Right forelimb (tissue), 1 donor: ENCODE measurements at places on chromosomes 1 and 21.

- DNase-seq = peak; percentile 86
These were observed 24.9 kb upstream of the C1QA start for GRCh38 chr1:22611530-22611947.

- no peak for DNase-seq
These were observed 33.2 kb upstream of the RGS2 start for GRCh38 chr1:192775631-192776030.

- DNase-seq = no peak
These were observed 59.3 kb downstream of the MAN1C1 start for GRCh38 chr1:25675729-25676476.

DNA sequence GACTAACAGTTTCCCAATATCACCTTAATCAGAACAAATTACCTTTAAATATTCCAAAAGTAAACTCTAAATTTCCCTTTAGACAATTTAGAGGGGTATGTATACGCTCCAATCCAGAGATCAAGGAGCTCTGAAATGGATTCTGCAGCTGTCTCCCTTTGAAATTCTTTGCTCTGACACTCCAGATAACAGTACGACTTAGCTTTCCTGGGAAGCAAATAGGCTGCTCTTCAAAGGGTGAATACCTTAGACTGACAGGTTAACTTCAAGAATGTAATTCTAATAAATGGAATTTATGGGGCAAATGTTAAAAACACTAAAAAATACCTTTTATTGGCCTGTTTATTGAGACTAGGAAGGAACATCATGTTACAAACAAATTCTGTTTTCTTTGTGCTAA lies 357.2 kb downstream of the USP25 start:
- no peak for DNase-seq

GRCh38 chr1:156371553-156372264 lies 2.7 kb downstream of the RHBG start:
- DNase-seq = no peak

DNA sequence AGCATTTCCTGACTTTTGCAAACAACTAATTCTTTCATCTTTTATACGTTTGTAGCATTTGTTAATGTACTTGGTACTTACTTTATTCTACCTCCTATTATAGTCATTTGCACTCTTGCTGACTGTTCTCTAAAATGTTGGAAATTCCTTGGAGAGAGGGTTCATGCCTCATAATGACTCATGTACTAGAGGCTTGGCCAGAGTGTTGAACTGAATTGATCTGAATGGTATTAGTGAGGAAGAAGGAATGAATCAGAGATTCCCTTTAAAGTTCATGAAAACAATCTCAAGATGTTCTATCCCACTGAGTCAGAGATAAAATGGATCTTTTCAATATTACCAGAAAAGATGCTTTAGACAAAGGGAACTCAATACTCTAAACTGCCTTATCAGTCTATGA lies 383.4 kb downstream of the SEC16B start:
- no peak for DNase-seq

GRCh38 chr1:16006552-16007485 lies 2.8 kb downstream of the SRARP start:
- DNase-seq = peak; percentile 30

- no peak for DNase-seq
These were observed 16.9 kb upstream of the RPF1 start for GRCh38 chr1:84462118-84462517.

DNA sequence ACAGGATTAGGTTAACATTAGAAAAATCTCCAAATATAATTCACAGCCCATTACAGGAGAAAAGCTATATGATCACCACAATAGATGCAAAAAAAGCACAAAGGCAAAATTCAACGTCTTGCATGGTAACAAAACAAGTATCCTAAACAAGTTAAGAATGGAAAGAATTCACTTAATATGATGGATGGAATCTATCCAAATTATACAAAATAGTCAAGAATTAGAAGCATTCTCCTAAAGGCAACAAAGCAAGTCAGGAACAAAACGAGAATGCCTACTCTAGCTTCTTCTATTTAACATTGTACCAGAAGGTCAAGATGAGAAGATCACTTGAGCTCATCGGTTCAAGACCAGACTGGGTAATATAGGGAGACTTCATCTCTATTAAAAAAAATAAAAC lies 442.8 kb downstream of the SETD4 start:
- no peak for DNase-seq

DNA sequence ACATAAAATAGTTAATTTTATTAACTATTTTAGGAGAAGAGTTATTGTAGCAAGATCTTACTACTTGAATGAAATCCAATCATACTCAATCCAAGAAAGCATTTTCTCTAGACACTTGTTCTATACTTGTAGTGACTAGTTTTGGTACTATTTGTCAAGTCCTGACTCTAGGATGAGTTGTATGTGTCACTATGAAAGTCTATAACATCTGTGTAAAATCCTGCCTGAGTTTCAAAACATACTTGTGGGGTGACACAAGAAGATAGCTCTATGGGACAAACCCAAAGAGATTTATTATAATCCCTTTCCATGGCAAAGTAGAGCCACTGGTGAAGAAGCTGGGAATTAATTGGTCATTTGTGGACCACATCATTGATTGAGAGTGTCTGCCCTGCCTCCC lies 1042.2 kb upstream of the ADGRL4 start:
- DNase-seq = no peak

DNA sequence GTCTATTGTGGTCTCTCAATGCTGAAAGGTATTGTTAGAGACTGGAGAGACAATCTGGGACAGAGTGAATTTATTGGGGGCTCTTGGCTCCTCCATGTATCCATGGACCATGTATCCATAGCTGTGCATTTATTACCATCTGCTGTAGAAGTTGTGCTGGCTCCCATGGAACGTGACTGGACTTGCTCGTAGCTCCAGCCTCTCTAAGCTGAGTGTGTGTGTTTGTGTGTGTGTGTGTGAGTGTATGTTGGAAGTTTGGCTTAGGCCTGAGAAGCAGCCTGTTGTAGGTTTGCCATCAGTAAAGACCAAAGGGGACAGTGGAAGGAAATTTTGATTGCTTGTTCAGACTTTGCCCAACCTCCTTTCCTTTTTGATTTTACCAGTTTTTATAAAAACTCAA lies 105.7 kb upstream of the USP24 start:
- DNase-seq = no peak

GRCh38 chr1:66354311-66355201 lies 179.4 kb upstream of the SGIP1 start:
- DNase-seq = no peak

DNA sequence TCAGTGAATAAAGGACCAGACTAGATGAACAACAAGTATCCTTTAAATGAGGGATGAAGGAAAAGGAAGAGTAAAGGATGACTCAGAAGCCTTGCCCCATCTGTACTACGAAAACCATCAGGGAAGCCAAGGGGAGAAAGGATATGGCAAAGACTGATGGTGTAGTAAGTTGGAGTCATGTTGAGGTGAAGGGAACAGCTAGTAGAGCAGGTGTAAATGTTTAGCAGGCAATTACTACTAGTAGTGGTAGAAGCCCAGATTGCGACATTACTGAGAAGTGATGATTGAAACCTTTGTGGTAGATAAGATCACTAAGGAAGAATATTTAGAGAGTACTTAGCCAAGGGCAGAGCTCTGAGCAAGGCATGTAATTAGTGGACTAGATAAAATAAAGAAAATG lies 84.0 kb downstream of the PHTF1 start:
- DNase-seq = no peak

DNA sequence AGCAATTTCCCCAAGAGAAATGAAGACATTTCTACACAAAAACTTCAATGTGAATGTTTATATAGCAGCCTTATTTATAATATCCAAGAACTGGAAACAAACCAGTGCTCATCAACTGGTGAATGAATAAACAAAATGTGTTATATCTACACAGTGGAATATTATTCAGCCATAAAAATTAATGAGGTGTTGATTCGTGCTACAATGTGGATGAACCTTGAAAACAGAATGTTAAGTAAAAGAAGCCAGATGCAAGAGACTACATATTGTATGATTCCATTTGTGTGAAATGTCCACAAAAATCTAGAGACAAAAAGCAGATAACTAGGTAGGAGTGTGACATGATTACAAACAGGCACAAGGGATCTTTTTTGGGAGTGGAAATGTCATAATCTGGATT lies 110.0 kb downstream of the CD247 start:
- DNase-seq = no peak

DNA sequence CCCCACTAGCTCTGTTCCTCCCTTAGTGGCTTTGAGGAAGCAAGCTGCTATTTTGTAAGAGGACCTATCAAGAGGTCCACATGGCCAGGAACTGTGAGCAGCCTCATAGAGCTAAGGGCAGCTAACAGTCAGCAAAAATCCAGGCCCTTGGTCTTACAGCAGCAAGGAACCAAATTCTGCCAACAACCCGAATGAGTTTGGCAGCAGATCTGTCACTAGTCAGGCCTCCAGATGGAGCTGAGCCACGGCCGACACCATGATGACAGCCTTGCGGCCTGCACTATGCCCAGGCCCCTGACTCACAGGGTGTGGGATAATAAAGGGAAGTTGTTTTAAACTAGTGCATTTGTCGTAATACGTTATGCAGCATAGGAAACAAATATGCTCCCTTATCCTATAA lies 28.0 kb upstream of the H3-3A start:
- DNase-seq = peak; percentile 86

- DNase-seq = no peak
These were observed 125.1 kb downstream of the CYYR1 start for GRCh38 chr21:26447932-26448475.

DNA sequence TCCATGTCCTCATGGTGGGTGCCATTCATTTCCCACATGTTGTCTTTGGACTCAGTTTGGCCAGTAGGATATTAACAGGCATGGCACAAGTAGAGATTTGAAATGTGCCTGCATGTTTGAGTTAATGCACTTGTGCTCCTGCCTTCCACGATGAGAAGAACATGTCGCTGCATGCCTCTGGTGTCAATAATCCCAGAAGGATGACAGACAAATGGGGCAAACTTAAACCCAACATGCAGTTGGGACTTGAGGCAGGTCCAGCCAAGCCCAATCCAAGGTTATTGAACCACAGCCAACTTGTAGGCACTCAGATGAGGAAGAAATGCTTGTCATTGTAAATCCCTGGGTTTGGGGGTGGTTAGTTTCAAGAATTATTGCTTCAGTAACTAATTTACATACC lies 174.6 kb downstream of the TRIM33 start:
- no peak for DNase-seq

DNA sequence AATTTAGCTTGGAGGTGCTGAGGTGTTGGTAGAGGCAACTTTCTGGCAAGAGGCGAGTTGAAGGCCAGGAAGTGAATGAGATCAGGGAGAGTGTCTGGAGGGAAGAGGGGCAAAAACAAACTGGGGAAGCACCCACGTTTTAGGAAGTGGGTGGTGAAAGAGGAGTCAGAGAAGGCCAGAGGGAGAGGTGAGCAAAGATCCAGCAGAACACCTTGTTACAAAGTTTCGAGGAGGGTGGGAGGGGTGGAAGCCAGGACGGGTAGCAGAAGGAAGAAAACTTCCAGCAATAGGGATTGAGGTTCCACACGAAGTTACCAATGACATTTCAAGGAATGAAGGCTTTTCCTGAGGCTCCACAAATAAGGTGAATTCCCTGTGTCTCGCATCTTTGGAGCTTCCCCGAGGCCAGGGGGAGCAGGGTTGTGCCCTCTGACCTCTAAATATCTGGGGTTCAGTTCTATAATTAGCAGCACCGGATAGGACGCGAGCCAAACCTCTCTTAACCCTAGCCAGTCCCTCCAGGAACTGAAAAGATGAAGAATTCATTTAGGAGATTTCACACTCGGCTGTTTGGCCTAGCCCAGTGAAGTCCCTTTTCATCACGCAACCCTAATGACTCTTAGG lies 578 bp upstream of the SESN2 start:
- DNase-seq = no peak

DNA sequence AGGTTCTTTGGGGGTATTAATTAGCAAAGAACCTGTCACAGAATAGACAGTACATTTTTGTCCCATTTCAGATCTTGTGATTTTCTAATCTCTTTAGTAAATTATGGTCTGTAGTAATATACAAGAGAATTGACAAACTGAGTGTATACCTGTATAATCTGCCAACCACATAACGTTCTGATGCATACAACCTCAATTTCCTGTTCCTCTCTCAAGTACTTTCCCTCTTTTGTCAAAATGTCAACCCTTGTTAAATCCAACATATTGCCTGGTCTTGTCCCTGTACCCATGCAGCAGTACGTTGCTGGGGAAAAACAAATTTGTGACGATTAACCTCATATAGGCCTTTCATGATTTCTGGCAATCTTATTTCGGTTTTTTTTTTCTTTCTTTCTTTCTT lies 1.1 kb downstream of the ARV1 start:
- no peak for DNase-seq

GRCh38 chr1:193394336-193394735 lies 207.9 kb upstream of the B3GALT2 start:
- DNase-seq = no peak

DNA sequence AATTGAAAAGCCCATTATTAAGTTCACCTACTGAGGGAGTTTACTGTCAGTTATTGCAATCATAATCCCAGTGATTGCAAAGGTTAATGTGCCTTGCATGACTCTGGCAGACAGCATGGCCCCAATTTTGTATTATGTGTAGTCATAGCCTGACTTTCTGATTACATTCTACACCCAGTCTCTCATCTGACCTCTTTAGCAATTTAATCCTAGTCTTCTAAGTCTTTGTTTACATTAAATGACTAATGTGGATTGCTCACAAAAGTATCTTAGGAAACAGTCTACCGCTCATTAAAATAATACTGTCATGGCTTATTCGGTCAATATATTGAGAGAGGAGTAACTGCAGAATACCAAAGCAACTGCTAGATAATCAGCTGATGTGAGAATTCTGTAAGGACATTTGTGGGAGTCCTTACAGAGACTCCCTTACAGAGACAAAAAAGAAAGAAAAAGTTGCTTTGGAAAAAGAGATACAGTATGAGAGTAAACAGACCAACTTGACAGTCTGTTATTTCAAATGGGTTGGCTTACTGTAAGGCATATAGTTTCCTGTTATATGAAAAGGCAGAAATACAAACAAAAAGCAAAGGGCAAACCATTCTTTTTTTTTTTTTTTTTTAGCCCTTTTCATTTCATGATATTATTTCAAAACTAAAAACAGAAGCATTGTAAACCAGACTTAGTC lies 42.8 kb downstream of the SMG7 start:
- DNase-seq = no peak
